ENCODE measurements at places on chromosomes 2 and 18.

GRCh38 chr2:132438691-132439090 lies 22.1 kb downstream of the GPR39 start:
- DNase-seq, result peak; percentile 36

GRCh38 chr18:65754121-65754520 lies 3.3 kb downstream of the CDH7 start:
- peak; percentile 87 for DNase-seq

DNA sequence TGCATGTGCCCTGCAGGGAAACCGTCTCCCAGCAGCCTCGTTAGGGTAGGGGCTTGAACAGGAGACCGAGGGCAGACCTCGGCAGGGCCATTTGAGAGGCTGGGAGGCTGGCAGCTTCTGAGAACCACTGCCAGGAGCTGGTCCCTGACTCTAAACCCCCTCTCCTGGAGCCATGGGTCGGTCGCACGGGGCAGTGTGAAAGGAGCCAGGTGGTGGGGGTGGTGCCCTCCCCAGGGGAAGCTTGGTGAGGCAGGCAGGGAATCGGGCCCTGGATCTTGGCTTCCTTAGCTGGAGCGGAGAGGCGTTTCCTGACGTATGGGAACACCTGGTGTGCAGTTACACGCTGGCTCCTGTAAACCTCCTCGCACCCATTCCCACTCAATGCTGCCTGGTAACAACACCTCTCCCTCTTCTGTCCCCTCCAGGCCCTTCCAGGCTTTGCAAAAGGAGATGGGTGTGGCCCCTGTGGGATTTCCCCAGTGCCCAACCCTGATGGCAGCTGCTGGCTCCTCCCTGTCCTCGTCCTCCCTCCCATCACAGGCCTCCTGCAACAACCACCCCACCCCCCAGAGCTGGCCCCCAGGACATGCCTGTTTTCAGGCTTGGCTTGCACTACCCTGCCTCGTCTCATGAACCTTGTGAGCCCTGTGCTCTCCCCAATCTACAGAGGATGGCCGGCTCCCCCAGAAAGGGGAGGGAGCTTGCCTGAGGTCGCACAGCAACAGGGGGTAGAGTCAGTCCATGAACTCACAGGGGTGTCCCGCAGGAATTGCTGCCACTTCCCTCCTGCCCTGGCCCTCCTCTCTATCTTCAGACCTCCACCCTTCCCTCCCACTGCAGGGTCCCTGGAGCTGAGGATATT lies 24.4 kb downstream of the ADRA2B start:
- DNase-seq, result no peak

DNA sequence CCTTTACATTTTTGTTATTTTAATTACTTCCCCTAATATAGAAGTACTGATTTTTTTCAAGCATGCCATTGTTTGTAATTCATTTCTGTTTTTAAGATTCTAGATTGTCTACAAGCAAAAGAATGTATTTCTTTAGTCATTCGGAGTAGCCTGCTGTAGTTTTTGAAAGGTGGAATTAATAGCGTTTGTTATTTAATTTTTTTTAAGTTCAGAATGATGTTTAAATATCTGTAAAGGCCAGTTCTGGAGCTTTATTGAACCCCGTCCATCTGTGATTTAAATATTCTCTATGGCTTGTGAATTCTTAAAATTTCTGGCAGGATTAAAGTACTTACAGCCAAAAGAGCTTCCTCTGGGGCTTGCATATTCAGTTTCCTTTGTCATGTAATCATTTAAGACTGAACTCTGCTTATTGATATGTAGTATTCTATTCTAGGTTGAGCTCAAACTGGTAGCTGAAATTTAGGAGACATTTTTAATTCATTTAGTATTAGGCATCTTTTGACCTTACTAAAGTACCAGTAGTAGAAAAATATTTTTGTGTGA lies 5.2 kb downstream of the TGIF1 start:
- no peak for DNase-seq

- no peak for DNase-seq
These were observed 107.1 kb downstream of the PIEZO2 start for GRCh38 chr18:11042247-11042646.

GRCh38 chr2:140770645-140771044 lies 1360.2 kb downstream of the LRP1B start:
- DNase-seq, result no peak

DNA sequence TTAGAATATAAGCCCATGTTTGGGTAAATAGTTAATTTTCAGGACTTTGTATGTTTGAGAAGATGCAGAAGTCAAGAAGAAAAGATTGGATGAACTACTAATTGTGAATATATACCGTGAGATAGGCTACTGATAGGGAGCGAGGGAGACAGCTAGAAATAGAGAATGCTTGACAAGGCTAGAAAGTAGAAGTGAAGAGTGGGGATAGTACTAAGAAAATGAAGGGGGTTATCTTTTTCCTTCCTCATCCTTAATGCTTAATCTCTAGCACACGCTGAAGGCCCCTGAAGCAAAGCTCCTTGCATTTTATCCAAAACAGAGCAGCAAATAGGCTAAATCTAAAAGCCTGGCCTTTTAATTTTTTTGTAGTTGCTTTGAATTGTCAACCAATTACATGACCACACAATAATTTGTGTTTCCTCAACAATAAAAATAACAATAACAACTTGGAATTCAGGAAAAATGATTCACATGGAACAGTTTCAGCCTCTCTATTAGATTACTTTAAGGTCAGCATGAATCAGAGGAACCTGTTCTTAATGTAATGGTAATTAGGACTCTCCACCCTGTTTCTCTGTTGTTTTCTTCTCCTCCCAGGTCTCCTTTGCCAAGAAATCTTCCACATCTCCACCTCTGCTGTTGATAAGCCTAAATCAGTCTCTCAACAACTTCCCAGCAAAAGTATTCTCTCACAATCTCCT lies 1071.3 kb upstream of the ZEB2 start:
- no peak for DNase-seq

- peak; percentile 83 for DNase-seq
These were observed 79.7 kb upstream of the IGFBP5 start for GRCh38 chr2:216775043-216775453.

DNA sequence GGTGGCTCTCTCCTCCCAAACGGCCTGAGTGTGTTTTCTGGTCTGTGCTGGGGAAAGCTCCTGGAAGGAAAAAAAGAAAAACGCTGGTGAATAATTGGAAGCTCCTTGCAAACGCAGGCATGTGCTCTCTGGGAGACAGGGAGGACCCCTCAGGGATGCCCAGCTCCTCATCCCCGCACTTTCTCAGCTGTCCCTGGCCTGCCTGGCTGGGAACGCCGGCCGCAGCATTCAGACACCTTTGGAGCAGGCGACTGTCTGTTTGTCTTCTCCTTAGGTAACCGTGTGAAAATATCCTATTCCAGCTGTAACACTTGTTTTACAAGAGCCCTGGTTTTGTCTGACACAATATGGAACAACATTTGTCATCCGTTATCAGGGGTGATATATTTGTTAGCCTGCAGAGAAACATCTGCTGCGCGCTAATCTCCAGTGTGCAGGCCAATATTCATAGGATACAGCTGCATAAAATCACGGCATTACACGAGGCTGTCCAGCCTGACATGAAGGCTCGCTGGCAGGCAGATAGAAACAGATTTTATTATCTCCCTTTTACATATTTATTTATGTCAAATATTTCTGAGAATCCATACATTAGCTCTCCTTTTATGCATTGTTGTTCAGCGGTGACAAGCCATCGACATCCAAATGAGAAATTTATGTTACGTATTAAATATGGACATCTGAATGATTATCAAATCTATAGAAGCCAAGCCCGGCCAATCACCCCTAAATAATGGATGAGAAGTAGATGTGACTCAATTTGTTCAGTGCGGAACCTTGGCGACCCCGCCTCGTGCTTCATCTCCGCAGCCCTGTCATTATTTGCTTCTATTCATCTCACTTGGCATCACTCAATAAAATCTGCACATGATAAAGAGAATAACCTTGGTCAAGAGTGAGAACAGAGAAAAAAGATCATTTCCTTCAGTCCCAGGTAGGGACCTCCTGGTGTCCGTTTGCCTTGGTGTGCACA lies 675.1 kb upstream of the SALL3 start:
- no peak for DNase-seq

GRCh38 chr2:104502901-104503300 lies 351.0 kb upstream of the POU3F3 start:
- DNase-seq, result no peak

GRCh38 chr18:31511098-31511497 lies 13.1 kb downstream of the DSG2 start:
- no peak for DNase-seq

DNA sequence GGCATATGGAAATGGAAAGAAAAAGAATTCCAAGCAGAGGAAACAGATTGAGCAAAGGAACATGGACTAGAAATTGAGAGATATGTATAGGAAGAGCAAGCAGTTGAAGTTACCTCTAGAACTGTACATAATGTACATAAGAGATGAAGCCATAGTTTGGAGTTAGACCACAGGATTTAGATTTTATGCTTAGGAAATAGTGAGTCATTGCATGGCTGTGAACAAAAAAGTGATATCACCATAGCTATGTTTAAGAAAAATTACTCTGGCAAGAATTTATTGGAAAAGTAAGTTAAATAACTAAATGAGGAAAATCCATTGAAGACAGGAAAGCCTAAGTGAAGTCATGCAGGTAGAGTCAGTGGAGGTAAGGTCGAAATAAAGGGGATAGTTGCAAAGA lies 99.4 kb upstream of the GALNT5 start:
- DNase-seq, result no peak

DNA sequence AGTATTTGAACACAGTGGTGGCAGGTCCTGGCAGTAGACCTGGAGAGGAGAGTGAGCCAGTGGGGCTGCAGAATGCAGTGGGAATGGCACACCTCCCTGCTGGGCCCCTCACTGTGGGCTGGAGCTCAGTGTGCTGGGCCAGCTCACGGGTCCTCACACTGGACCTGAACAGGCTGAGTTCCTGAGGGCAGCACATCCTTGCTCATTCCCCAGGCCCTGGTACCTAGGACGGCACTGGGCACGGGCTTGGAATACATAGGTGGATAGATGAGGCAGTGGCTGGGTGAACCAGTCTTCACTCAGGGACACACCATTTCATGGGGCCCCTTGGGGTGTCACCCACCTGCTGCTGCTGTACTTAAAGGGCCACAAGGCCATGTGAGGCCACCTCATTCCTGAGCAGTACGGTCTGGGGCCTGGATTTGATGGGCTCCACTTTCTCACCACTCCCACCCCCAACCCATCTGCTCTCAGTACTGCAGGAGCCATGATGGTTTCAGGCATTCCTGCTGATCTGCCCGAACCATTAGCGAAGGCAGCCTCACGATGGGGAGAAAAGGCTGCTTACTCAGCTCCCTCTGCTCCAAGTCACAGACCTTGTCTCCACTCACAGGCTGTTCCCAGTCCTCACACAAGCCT lies 4.2 kb downstream of the TMEM177 start:
- no peak for DNase-seq

- peak; percentile 86 for DNase-seq
These were observed 1.6 kb downstream of the EHD3 start for GRCh38 chr2:31235504-31235902.

GRCh38 chr18:11064106-11064505 lies 85.3 kb downstream of the PIEZO2 start:
- DNase-seq, result no peak

DNA sequence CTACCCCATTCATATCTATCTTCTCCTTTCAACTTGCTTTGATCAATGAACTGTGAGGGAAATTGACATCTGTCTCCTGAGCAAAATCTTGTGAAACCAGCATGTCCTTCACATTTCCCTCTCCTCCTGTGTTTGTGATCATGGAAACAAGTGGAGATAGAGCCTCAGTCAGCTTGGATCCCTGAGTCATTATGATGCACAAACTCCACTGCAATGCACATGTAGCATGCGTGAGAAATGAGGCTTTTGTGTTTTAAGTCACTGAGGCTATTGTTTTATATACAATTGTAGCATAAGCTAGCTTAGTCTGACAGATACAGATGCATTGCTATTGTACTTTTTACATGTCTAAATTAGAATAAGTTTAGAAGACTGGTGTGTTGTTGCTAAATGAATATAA lies 85.2 kb upstream of the HNMT start:
- DNase-seq, result no peak

GRCh38 chr2:235938611-235939010 lies 229.6 kb downstream of the GBX2 start:
- no peak for DNase-seq

GRCh38 chr2:153567367-153567766 lies 88.8 kb upstream of the RPRM start:
- DNase-seq, result no peak

DNA sequence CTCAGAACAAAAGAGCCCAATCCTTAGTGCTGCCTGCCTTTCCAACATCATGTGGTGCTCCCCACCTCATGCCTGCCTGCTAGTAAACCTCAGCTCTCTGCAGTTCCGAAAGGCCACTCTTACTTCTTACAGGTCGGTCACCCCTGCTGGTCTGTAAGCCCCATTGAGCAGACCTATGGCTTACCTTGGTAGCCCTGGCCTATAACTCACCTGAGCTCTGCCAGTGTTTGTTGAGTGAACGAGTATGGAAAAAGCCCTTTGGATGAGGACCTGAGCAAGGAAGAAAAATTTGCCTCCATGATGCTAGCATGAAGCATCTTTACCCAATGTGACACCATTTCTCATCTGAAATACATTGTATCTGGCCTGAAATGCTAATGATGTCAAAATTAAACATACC lies 83.3 kb downstream of the LIPG start:
- no peak for DNase-seq

DNA sequence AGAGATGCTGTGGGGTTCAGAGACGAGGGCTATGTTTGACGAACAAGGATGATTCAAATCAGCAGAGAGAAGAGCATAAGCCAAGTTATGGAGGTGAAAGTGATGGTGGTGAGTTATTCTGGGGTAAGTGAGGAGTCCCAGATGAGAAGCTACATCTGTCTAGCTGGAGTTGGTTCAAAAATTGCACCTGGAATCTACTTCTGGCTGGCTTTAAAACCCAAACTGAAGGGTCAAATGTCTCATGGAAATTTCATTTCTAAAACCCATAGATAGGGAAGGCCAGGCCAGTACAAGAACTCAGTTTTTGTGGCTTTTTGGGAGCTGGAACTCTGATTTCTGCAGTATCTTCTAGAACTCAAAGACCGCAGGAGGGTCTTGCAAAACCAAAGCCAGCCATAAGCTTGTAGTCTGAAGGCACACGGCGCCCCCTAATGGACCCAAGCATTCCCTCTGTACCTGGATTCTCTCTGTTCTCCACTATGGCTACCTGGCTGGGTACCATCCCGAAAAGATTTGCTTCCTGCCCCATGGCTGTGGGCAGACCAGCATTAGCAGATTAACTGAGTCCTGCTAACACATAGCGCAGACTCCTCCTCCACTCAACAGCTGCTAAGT lies 229.1 kb upstream of the SLC14A2 start:
- peak; percentile 33 for DNase-seq

- no peak for DNase-seq
These were observed 79.0 kb downstream of the LBH start for GRCh38 chr2:30310371-30310770.

- DNase-seq, result no peak
These were observed 85.3 kb downstream of the ACVR1 start for GRCh38 chr2:157790780-157791179.
